ENCODE measurements at places on chromosomes 1 and 21. TPM values are rescaled to one million over a fixed set of nuclear protein-coding genes. Genes with fewer than 3 reads are reported as not detected.

- no peak for DNase-seq
These were observed 45.9 kb downstream of the FAAP20 start for GRCh38 chr1:2148691-2149090.

DNA sequence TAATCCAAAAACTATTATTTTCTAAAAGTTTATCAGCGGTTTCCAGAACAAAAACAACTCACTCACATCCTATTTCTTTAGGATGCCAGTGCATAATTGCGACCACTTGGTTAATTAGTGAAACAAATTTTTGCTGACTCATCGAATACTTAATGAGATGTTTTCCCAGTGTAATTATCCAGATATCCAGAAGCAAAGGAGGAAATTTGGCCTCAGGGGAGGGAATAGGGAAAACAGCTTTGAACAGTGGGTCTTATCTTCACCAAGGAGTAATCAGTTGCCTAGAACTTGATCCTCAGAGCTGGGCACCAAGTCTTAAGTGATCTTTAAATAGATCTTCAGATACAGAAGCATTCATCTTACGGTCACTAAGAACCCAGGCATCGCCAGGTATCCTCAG lies 24.3 kb downstream of the STYXL2 start:
- DNase-seq, result no peak

DNA sequence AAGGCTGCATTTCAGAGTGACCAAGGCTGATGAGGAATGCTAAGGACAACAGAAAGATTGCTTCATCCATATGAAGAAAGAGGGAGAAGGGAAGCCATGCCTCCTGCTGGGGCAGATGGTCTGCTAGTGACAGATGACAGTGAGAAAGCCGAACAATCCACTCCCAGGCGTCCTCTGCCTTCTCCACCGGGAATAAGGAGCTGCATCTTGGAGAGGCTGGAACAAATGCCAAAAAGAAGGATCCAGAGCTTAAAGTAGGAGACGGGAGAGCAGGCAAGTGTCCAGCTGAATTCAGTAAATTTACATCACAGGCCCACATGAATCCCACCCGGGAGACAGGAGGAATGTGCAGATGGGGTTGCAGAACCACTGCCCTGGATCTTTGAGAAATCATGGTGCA lies 33.4 kb downstream of the DDX20 start:
- no peak for DNase-seq

GRCh38 chr1:243433737-243434370 lies 178.0 kb downstream of the SDCCAG8 start:
- no peak for DNase-seq

NOC2L gene
- 56.1 TPM for total RNA-seq

Measured in lower leg skin (tissue), 4 donors.